ENCODE measurements at places on chromosomes 5 and 9. TPM values are rescaled to one million over a fixed set of nuclear protein-coding genes. Genes with fewer than 3 reads are reported as not detected.

The C9orf78 gene
- 43.6 TPM for total RNA-seq

DNA sequence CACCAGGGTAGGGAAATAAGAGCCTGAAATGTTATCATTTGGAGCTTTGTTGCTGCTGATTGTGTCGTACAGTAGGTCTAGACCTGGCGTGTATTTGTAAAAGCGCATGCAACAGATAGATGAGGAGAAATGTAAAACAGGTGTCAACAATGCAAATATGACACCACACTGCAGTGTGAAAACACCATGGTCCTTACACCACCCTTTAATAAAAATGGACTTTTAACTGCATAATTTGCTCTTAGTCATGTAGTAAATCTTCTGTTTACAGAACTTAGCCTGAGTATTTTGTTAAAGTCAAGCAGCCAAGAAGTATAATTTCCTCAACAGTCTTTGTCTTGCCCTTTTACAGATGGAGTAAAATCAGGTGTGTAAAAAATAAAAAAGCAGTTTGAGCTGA, 13.9 kb downstream of the PCBD2 start:
- no peaks in the 10 kb centered on the region for H3K36me3 ChIP-seq
- no peak for DNase-seq
- H3K4me3 ChIP-seq: no peak overlapping the region
- no peak overlapping the region for H3K27ac ChIP-seq
- no peaks in the 10 kb centered on the region for H3K27me3 ChIP-seq

- H3K4me3 ChIP-seq: no peak overlapping the region
- no peaks in the 10 kb centered on the region for H3K27me3 ChIP-seq
- no peaks in the 10 kb centered on the region for H3K4me1 ChIP-seq
Measured at GRCh38 chr9:127676638-127677037, 30.1 kb upstream of the CFAP157 start.

- H3K27me3 ChIP-seq: no peaks in the 10 kb centered on the region
- H3K4me3 ChIP-seq: no peak overlapping the region
- no peaks in the 10 kb centered on the region for H3K36me3 ChIP-seq
- no peak for DNase-seq
- no peaks in the 10 kb centered on the region for H3K4me1 ChIP-seq
- H3K27ac ChIP-seq: no peak overlapping the region
Measured at GRCh38 chr5:154081246-154081645, 42.5 kb downstream of the MFAP3 start.

The AKNA gene
- 61.4 TPM for total RNA-seq

DNA sequence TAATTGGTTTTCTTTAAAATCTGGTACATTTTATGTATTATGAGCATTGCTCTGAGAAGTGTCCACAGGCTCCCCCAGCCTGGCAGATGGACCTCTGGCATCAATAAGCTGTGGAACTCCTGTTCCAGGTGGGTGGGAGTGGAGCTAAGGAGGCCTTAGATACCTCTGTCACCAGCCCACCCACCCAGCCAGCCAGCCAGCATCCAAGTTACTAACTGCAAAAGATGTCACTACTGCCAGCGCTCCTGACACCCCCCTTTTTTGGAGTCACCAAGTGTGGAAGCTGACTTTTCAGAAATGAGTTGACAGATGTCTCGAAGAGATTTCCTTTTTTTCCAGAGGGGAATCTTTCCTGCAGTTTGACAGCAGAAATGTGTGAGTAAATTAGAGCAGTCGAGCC, 111.2 kb downstream of the GALNT10 start:
- H3K27me3 ChIP-seq: no peaks in the 10 kb centered on the region
- no peak overlapping the region for H3K4me3 ChIP-seq
- H3K4me1 ChIP-seq: no peaks in the 10 kb centered on the region
- no peak overlapping the region for H3K27ac ChIP-seq

- H3K4me1 ChIP-seq: no peaks in the 10 kb centered on the region
- no peak for DNase-seq
- H3K36me3 ChIP-seq: no peaks in the 10 kb centered on the region
- no peak overlapping the region for H3K27ac ChIP-seq
Measured at GRCh38 chr5:111120911-111121310, 28.8 kb downstream of the WDR36 start.

- no peaks in the 10 kb centered on the region for H3K36me3 ChIP-seq
- no peaks in the 10 kb centered on the region for H3K27me3 ChIP-seq
- H3K27ac ChIP-seq: no peak overlapping the region
- DNase-seq: no peak
- no peaks in the 10 kb centered on the region for H3K4me1 ChIP-seq
Measured at GRCh38 chr9:8651070-8651845, 851.7 kb upstream of the DMAC1 start.

The FGF1 gene
- not detected for total RNA-seq

- no peak overlapping the region for H3K27ac ChIP-seq
- no peaks in the 10 kb centered on the region for H3K27me3 ChIP-seq
- H3K4me3 ChIP-seq: no peak overlapping the region
- no peaks in the 10 kb centered on the region for H3K4me1 ChIP-seq
- no peaks in the 10 kb centered on the region for H3K36me3 ChIP-seq
Measured at GRCh38 chr5:145375521-145375920, 459.6 kb downstream of the PRELID2 start.

DNA sequence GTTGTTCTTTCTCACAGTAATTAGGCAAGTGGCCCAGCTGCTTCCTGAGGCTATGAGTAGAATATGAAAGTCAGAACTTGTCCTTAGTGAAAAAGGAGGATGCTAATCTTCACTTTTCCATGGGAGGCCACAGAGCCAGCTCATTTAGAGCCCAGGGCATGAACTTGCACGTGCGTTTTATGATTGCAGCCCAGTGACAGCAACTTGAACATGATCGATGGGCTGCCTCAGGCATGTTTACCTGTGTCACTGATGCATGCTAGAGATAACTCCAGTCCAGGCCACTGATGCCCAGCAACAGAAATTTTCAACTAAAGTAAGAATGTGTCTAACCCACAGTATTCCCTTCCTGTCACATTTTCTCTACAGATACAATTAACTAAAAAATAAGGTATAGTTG, 179.3 kb downstream of the CTNND2 start:
- H3K27ac ChIP-seq: no peak overlapping the region
- no peak for DNase-seq
- no peak overlapping the region for H3K4me3 ChIP-seq
- H3K4me1 ChIP-seq: no peaks in the 10 kb centered on the region
- no peaks in the 10 kb centered on the region for H3K36me3 ChIP-seq

- no peaks in the 10 kb centered on the region for H3K27me3 ChIP-seq
- DNase-seq: peak; percentile 87
- peaks cover 43% of the 10 kb centered on the region for H3K4me1 ChIP-seq
Measured at GRCh38 chr5:14871214-14872069, at the start of gene ANKH. Gene ANKH, minus strand, starts transcription at chr5:14871778. Its CDS starts 331 bp downstream, at chr5:14871447.

DNA sequence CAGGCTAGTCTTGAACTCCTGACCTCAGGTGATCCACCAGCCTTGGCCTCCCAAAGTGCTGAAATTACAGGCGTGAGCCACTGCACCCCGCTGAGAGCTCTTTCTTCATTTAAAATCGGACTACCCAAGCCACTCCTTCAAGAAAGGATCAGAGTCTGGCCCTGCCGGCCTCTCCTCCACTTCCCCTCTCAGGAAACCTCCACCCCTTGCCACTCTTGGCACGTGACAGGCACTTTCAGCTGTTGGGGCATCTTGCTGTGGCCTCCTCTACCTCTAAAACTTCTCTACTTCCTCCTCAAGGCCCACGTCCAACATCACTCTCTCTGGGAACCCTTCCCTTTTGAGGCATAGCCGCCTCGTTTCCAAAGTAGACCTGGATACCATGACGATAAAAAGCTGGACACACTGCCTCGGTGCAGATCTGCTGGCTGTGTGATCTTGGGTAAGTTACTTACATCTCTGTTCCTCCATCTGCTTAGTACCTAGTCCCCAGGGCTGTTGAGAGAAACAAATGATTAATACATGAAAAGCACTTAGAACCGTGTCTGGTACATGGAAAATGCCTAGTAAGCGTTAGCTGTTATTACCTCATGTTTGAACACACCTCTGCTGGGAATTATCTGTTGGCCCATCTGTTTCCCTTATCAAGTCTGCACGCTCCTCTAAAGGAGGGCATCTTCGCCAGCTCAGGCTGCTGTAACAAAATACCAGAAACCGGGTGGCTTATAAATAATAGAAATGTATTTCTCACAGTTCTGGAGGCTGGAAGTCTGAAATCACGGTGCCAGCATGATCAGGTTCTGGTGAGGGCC, 55.3 kb downstream of the SMIM23 start:
- no peaks in the 10 kb centered on the region for H3K36me3 ChIP-seq
- no peak for DNase-seq
- H3K27ac ChIP-seq: no peak overlapping the region
- peaks cover 2% of the 10 kb centered on the region for H3K4me1 ChIP-seq

DNA sequence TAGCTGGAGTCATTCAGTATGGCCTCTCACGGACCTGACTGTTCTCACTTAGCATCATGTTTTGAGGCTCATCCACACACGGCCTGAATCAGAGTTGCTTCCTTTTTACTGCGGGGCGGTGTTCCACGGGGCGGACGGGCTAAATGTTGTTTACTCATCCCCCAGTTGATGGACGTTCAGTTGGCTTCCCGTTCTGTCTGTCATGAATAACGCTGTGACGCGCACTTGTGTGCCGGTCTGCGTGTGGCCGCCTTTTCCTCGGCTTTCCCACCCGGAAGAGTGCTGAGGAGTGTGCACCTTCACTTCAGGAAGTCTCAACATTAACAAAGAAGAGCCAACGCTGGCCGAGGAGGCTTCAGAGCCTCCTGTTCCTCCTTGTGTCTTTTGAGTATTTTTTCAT, 39.0 kb upstream of the IRX4 start:
- no peak overlapping the region for H3K4me3 ChIP-seq
- no peak overlapping the region for H3K27ac ChIP-seq
- H3K4me1 ChIP-seq: no peaks in the 10 kb centered on the region
- peaks cover 16% of the 10 kb centered on the region for H3K27me3 ChIP-seq
